ENCODE measurements at places on chromosomes 11 and 22. TPM values are rescaled to one million over a fixed set of nuclear protein-coding genes. Genes with fewer than 3 reads are reported as not detected.

The MPPED1 gene
- polyA plus RNA-seq: not detected

- DNase-seq: no peak
Measured at GRCh38 chr11:17188675-17189074, 19.1 kb downstream of the PIK3C2A start.

- no peak for DNase-seq
Measured at GRCh38 chr22:48939441-48940265, 888.0 kb downstream of the BRD1 start.

DNA sequence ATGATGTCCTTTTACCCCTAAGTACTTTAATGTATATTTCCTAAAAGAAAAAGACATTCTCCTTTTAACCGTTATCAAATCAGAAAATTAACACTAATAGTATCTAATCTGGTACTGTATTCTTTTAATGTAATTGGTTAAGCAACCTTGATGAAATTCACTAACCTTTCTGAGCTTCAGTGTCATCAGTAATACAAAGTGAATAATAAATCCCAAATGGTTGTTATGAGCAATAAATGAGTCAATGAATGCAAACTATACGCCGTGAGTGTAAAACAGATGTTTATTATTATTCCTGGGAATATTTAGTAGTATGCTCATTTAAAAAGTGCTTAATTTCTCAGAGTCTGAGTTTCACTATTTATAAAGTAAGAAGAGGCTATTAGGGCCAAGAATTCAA lies 21.5 kb downstream of the UEVLD start:
- no peak for DNase-seq

DNA sequence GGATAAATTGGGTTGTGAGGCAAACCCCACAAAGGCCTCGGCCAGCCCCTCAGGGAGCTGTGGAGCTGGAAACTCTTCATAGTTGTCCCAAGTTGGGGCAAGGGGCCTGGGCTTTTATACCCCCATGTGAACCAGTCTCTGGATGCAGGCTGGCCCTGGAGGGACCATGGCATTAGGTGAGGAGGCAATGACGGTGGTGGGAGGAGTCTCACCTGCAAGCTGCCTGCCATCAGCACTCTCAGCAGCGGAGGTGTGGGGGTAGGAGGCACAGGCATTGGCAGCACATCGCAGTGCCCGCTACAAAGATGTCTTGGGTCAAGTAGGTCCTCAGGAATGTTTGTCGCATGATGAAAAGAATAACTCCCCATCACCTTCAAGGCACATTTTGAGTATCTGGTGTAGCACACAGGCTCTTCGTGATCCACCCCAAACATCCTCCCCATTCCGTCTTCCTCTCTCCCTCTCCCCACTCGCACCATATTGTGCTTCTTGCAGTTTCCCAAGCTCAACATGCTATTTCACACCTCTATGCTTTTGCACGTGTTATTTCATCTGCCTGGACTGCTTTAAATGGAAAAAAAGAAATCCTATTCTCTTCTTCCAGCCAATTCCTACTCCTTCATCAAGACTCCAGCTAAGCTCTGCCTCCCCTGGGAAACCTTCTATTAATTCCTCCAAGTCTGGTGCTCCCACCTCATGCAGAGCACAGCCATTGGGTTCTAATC lies 18.1 kb upstream of the TSKU start:
- no peak for DNase-seq

GRCh38 chr11:113334183-113334582 lies 19.8 kb downstream of the TTC12 start:
- no peak for DNase-seq

DNA sequence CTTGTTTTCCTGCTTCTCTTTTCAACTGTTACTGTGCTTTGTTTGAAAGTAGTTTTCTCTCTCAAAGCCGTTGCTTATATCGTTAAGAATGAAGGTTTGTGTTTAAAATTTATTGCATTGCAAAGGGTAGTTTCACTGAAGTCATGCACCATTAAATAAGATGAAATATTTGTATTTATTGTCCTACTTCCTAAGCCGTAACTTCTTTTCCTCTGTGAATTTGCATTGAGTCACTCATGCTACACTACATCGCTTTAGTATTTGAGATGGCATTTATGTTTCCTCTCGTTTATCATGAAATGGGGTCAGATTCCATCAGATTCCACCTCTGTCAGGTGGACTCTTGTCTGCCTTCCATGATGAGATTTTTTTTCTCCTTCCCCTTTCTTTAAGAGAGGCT lies 65.8 kb upstream of the RASSF10 start:
- no peak for DNase-seq

The RNF214 gene
- polyA plus RNA-seq: 35.0 TPM

DNA sequence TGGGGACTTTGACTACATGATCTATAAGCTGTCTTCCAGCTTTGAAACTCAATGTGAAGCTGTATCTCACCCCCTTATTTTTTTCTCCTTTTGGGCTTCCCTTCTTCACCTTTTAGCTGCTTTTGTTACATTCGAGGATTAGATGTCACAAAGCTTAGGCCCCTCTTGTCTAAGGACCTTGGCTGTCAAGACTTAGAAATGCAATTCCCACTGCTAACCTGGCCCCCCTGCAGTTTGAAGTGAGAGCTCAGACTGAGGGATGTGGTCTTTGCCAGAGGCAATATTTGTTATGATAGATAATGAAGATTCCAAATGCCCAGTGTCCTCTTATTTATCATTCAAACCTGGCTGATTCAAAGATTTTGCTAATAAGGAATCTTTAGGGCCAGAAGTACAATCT lies 128.3 kb downstream of the ARL14EP start:
- DNase-seq: no peak
